ENCODE measurements at places on chromosomes 13 and 19.

- DNase-seq: no peak
These were observed 6.9 kb downstream of the SUGP2 start for GRCh38 chr19:19026299-19026971.

- DNase-seq: no peak
These were observed 34.1 kb downstream of the F2RL3 start for GRCh38 chr19:16922949-16923348.

GRCh38 chr19:8965887-8966286 lies 44.3 kb downstream of the MUC16 start:
- DNase-seq: no peak

- DNase-seq: no peak
These were observed 6.4 kb downstream of the EGLN2 start for GRCh38 chr19:40805258-40805868.

DNA sequence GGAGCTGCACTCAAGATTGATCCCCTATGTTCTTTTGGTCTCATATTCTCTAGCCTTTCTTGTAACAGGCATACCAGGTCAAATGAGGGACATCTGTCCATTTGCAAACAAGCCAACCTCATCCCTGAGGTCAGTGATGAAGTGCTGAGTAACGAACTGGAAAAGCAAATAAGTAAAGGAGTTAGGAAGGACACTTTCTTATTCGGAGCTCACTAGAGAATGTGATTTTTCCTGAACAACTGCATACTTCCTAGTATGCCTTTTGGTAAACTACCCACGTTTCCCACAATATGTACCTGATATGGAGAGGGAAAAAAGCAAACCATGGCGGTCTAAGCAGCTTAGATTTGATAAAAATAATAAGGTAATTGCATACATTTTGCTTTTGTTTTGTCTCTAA lies 91.0 kb upstream of the MYCBP2 start:
- no peak for DNase-seq

DNA sequence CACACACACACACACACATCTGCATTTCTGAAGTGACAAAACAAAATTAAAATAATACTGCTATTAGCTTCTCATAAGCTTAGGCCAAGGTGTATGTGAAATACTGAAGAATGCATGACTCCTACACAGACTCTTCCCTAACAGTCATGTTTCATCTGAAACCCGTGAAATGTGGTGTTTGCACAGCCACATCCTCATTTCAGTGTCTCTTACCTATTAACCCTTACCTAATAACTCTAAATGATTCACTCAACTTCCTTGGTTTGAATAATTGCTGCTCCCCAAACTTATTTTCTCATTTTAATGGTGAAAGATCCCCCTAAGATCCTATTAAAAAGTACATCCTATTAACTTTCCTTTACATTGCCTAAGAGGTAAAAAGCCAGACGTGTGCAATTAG lies 117.6 kb downstream of the MIPEP start:
- no peak for DNase-seq
